Stimulated activated CD4-positive, alpha-beta T cell treated with anti-CD3 and anti-CD28 coated beads, TNF-alpha, amount 100 ng/mL, for 24 hours (primary cell): ENCODE measurements at places on chromosomes 5 and 9.

DNA sequence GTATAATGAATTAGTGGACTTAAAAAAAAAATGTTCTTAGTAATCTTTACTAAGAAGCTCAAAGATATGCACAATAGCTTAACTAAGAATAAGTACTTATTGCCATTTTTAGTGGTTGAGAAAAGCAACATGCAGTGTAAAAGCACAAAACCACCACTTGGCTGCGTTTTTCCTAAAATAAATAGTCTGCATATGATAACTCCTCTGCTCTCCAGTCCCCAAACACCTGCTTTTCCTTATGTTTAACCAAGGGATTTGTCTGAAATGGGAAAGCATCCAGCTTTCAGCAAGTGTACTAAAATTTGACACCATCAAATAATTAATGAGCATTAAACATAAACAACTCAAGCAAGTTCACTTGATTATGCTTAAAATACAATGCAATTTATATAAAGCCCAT, 41.4 kb downstream of the PSIP1 start:
- DNase-seq: no peak

GRCh38 chr9:93223260-93224180, 39.6 kb downstream of the WNK2 start:
- DNase-seq: no peak

GRCh38 chr5:133846478-133847226, 121.8 kb downstream of the C5orf15 start:
- no peak for DNase-seq

DNA sequence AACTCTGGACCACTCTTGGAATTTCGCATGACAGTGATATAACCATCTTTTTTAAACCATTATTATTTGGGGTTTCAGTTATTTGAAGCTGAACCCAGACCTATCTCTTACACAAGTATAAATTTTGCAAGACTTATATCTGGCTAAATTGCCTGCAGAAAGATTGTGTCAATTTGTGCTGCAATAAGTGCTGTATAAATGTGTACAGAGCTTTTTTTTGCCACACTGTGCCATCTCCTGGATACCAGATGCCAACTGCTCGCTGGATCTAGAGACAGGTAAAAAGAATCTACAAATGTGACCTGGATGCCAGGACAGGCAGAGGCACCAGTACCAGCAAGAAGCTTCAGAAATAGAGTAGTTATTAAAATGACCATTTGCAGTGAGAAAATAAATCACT, 25.9 kb upstream of the TTC39B start:
- DNase-seq: no peak

GRCh38 chr5:79111960-79112702, 522 bp downstream of the BHMT start:
- DNase-seq: no peak

DNA sequence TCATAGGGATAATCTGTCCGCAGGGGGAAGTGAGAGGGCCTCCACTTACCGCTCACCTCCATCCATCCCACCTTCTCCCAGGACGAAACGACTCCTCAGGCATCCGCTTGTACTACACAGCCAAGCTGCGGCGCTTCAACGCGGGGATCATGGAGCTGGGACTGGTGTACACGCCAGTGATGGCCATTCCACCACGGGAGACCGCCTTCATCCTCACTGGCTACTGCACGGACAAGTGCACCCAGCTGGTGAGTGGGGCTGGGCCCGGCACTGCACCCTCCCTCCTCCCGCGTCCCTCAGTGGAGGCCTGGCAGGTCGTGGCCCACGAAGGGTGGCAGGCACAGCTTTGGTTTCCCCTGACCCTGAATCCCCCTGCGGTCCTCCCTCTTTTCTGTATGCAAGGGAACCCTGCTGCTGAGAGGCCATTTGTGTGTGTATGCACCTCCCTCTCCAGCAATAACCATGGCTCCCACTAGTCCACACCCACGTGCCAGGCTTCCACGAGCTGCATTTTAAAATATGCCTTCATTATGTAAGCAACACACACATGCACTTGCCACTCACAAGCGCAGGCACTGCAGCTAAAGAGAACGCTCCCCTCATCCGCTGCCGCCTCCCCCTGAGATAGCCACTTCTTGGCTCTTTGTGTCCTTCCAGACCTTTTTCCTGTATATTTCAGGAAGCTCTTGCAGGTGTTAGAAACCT, 11.8 kb downstream of the DBH start:
- no peak for DNase-seq

GRCh38 chr9:126852086-126852688, 8.3 kb upstream of the ZBTB34 start:
- DNase-seq: no peak

DNA sequence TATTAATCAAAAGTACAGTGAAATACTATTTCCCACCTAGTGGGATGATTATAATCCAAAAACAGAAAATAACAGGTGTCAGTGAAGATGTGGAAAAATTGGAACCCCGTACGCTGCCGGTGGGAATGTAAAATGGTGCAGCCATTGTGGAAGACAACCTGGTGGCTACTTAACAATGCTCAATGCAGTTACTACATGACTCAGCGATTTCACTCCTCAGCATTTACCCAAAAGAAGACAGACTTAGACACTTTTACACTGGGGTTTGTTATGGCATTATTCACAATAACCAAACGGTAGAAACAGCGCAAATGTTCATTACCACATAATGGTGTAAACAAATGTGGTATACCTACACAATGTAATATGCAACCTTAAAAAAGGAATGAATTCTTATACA, 23.9 kb downstream of the SECISBP2 start:
- DNase-seq: no peak

DNA sequence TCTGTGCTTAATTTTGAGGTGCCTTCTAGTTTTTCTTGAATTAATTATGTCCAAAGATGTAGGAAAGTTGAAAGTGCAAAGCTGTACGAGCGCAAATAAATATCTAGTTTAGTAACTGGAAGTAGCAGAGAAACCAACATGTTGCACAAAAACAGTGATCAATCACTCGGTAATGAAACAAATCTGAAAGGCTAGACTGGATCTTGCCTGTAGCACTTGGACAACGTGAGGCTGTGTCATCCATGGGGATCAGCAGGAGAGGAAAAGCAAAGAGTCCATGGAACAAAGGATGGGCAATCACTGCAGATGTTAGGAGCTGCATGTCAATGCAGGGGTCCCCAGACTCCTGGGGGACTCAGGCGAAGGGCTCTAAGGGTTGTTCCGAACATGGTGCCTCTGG, 424.2 kb downstream of the IRX1 start:
- no peak for DNase-seq

DNA sequence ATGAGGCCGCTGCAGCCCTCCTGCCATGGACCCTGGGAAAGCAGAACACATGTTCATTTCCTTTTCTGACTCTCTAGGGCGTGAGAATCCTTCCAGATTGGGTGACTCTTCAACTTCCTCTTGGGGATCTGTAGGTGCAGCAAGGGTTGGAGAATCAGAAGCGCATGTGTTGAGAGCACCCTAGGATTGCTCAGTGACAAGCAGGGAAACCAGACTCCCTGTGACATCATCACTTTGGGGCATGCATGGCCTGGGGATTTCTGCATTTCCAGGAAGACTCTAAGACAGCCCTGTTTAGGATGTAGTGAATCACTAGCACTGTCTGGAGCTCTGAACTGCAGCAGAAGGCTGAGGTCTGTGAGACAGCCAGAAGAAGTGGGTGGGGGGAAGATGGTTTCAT, 15.1 kb upstream of the LCP2 start:
- peak; percentile 51 for DNase-seq

GRCh38 chr5:180138976-180139730, 67.6 kb upstream of the RNF130 start:
- no peak for DNase-seq

- no peak for DNase-seq
Observed at GRCh38 chr9:32787816-32788215, 4.5 kb downstream of the TMEM215 start.

GRCh38 chr5:171580502-171581265, 161.2 kb downstream of the FGF18 start:
- no peak for DNase-seq

DNA sequence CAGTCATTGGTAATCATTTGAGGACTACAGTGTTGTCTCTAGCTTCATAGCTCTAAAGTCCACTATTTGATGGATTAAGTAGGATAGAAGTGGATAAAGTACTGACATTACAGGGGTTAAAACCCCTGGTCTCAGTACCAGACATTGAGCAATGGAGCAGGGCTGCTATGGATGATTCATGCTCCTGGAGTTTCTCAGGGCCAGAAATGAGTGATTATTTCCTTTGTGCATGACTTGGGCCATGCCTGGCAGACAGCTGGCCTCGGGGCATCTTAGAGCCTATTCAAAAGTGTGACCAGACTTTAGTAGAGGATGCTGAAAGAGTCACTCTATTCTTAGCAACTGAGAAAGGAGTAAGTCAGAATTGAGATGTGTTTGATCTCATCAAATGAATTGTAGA, 350.7 kb upstream of the TLE4 start:
- no peak for DNase-seq

DNA sequence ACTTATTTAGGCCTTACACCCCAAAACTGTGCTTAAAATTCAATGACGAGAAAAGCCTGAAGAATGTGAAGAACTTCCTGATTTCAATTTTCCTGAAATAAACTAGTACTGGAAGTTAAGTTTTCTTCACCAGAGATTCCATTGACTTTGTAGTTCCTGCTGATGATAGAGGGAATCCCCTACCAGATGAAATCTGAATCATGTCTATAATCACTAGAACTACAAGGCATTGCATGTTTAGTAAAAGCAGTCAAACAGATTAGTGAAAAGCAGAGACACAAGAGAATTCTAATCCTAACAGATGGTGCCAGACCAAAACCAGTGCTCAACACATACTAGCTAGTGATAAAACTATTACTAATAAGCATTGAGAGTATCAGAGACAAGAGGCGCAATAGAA, 130.0 kb downstream of the PDE4D start:
- DNase-seq: no peak

- no peak for DNase-seq
Observed at GRCh38 chr5:52864371-52864770, 76.7 kb downstream of the ITGA1 start.

DNA sequence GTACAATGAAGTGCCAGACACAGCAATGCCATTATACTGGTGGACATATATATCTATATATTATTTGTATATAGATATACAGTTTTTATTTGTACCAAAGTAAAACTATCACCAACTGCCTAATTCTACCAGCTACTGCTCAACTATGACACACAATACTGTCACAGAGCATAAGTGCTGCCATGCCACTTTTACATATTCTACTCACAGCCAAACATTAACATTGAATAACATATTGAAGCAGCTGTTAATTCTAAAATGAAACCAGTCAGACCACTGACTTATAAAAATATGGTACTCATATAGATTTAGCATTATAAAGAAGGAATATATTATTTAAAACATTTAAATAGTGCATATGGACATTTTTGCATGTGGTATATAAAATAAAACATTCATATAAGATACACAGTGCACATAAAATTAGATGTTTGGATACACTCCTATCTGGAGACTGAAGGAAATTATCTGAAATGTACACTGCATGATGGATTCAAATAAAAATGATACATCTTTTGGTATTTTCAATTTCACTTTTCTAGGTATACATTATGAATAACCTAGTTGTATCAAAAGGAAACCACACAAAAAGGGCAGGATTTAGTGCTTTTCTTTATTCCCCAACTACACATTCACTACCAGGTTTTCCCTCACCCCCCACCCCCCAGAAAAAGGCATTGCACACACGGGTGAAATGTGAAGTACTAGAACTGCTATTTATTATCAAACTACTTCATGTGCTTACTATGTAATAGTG, 48.9 kb downstream of the PKD2L2 start:
- peak; percentile 5 for DNase-seq

- no peak for DNase-seq
Observed at GRCh38 chr9:69173891-69174615, at the start of gene TJP2. Gene TJP2 (plus strand): TSS chr9:69174277. CDS start chr9:69174373, 96 bp downstream.

DNA sequence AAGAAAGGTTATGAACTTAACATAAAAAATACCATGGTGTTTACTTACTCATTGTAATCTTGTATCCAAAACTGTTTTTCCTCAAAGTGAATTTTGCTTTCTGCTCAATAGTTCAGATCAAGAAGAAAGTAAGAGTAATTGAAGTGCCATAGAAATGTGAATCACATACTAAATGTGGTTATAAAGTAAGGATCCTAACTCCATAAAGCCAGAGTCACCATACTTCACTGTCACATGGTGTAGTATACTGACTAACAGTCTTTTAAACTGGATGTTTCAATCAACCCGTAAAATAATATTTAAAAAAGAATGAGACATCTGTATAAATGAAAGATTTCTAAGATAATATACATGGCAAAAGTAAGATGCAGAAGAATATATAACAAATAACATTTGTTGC, 72.1 kb downstream of the NIPBL start:
- no peak for DNase-seq

- DNase-seq: no peak
Observed at GRCh38 chr5:174011441-174011840, 22.5 kb downstream of the C5orf47 start.

DNA sequence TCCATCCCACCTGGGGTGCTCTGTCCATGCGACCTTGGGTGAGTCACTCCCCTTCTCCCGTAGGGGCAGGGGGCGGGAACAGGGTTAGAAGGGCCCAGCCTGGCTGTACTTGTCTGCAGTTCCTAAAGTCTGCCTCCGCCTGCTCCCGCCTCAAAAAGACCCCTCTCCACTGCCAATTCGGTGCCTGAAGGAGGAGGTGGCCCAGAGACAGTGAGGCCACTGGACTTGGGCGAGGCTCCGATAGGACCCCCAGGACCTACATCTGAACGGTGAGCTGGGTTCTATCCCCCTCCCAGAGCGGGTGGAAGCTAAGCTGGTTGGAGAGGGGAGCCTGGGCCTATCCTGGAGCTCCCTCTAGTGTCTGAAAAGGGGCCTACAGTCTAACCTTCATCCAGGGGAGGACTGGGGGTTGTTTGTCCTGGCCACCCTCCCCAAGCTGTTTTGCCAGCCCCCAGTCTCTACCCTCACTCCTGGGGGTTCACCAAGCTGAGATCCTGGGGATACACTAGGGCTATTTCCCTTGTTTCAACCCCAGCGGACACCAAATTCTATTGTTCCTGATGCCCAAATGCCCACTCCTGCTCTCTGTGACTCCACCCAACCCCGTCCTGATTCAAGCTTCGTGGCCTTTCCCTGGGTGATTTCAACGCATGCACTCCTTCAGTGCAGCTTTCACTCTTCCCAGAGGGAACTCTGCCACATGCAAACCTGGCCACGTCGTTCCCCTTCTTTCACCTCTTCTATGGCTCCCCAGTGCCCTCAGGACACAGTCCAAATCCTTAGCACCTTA, 6.1 kb upstream of the CRB2 start:
- DNase-seq: peak; percentile 39

DNA sequence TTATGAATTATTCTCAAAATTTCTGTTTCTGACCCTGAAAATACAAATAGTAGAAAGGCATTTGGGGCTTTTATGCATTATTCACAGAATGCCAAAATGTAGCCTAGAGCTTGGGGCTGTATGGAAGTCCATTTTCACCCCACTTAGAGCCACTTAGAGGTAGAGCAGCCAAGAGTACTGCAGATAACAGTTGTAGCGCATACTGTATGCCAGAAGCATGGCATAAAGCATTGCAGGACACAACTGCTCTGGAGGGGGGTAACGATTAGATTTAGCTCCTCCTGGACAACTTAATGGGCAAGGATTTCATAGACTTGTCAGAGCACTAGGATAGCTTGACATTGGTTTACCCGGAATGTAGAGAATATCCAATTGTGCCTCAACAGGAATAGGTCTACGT, 15.7 kb downstream of the SLC31A1 start:
- DNase-seq: no peak
